ENCODE measurements at places on chromosomes 16 and 17.

GRCh38 chr17:76421044-76421407 is 31.9 kb downstream of the UBE2O start:
- DNase-seq: no peak

DNA sequence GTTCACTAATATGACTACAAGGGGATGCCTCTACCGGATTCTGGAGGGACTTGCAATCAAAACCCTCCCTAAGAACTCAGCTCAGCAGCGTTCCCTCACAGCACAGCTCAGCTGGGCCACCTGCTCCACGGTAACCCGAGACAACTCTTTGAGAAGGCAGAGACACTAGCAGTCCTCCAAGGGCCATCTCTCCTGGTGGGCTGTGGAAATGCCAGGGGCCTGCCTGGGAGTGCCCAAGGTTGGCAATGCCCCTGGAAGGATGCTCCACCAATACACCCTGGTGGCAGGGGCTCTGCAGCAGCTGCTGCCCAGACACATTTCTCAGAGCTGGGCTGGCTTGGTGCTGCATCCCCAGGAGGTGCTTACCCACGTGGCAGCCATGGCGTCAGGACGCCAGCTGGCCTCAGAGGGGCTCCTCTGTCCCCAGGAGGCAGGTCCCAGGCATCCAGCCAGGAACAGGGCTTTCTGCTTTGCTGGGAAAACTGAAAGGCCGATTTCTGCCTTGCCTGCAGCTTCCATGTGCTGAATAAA is 16.5 kb downstream of the CDIP1 start:
- no peak for DNase-seq

DNA sequence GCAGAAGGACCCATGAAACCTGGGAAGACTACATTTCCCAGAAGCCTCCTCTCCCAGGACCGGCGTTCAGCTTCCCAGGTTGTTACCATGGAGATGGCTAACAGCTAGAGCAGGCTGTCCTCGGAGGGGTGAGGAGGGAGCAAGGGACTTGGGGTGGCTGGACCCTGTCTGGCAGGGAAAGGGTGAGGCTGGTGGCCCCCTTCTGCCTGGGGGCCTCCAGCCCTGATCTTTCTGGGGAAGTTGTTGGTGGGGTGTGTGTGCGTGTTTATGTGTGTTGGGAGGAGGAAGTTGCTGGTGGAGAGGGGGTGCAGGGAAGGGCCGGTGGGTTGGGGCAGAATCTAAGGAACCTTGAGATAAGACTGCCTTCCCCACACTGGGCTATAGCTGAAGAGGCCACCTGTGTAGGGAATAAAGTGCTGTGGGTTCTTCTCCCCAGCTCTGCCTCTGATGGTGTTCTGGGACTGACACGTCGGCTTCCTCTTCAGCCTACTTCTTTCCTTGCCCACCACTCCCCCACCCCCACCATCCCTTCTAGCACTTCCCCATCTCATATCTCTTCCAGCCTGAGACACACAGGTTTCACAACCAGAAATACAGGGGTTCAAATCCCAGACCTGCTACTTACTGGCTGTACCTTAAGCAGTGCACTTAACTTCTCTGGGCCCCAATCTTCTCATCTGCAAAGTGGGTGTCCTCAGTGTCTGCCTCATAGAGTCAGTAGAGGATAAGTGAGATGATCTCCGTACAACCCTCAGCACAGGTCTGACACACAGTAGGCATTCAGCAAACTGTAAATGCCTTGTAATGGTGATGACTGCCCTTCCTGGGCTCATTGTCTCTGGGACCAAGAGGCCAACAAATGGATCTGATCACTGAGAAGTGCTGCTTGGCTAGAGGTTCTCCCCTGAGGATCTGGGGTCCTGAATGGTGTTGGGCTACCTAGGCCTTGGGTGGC is at the start of gene DRC7:
TSS of gene DRC7 (plus strand) at position 82 of the 955 bp plus-strand sequence. CDS start 3,144 bp downstream, outside the sequence.
- DNase-seq: no peak

- DNase-seq: no peak
Observed at GRCh38 chr16:27980076-27980775, 83.3 kb downstream of the GSG1L start.

DNA sequence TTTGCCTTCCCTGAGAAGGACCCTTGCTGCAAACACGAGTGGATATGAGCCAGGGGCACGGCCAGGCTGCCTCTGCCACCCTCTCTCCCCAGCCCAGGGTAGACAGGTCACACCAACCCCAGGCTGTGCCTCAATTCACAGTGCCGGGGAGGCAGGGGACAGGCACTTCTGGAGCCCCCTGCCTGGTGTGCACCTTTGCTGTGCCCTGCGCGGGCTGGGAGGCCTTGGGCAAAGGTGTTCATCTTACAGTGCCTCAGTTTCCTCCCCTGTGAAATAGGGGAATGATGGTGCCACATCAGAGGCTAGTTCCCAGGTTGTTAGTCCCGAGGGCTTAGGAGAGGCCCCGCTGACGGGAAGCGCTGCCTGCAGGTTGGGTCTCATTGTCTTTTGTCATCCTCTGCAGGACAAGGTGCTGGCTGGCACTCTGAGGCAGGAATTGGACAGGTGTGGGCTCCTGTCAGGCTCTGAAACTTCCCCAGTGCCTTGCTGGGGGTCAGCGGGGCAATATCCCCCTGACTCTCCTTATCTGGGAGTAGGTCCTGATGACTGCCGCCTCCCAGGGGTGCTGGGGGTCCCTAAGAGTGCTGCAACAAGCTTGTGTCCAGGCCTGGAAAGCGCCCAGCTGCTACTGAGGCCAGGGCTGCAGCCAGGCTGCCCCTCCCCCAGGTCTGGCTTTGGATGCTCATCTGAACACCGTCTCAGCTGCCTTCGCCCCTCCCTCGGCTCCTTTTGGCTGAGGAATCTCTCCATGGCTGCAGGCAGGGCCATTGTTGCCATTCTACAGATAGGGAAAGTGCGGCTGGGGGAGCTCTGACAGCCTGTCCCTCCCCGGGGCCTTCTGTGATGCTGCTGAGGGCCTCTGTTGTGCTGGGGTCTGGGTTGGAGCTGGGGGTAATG is 3.1 kb downstream of the PRSS21 start:
- DNase-seq: no peak

GRCh38 chr17:12522336-12522735 is 143.4 kb upstream of the MYOCD start:
- no peak for DNase-seq

DNA sequence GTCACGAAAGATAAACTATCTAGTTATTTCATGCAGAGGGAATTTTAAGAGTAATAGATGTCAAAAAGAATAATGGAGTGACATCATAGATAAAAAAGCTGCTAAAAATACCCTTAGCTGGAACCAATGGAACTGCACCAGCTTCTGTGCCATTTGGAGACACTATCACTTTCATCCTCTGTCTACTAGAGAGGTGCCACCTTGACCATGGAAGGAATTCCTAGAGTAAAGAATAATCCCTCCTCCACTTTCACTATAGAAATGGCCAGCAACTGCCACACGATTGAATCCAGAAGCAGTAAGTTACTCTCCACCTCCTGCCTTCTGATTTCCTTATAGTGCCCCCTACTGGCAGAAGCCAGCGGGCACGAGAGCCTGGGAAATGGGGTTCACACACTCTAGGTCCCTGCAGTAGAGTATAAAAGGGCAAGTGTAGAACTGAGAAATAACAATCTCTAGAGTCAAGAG is 2.8 kb upstream of the ALDH3A2 start:
- no peak for DNase-seq

DNA sequence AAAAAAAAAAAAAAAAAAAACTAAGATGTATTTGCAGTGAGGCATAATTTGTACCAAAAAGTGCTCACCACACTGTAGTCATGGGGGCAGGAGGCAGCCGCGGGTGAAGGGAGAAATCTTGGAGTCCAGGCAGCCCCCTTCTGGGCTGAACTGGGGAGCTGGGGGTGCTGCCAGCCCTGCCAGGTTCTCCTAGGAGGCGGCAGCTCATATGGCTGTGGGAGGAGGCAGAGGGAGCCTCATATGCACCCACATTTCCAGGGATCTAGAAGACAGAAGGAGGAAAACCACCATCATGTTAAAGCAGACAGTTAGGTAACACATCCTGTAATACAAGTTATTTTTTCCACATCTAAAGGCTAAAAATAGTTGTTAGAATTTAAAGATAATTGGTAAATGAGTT is 16.3 kb downstream of the MAPT start:
- DNase-seq: no peak

Data from NCI-H1048 (cell line).